Mucosa of gallbladder (tissue), 1 donor: ENCODE measurements at places on chromosomes 1 and 21.

- no peak for DNase-seq
Observed at GRCh38 chr21:35249636-35250035, 200.5 kb upstream of the RUNX1 start.

DNA sequence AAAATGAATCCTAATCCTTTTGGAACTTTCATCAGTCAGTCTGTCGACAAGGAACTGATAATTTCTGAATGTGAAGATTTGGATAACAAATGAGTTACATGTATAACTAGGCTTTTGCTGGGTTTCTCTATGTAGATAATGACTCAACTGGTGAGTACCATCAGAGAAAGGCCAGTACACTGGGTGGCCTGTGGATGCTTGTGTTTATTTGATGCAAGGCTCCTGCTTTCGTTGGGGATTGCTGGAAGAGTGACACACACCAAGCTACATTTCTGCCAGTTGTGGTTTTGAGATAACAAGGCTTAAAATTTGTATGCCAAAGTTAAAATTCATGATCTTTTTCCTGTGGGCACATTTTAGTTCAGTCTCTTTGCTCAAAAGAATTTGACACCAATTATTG is 115.7 kb upstream of the UBE2U start:
- no peak for DNase-seq

- DNase-seq: no peak
Observed at GRCh38 chr1:193516755-193517388, 330.5 kb upstream of the B3GALT2 start.

DNA sequence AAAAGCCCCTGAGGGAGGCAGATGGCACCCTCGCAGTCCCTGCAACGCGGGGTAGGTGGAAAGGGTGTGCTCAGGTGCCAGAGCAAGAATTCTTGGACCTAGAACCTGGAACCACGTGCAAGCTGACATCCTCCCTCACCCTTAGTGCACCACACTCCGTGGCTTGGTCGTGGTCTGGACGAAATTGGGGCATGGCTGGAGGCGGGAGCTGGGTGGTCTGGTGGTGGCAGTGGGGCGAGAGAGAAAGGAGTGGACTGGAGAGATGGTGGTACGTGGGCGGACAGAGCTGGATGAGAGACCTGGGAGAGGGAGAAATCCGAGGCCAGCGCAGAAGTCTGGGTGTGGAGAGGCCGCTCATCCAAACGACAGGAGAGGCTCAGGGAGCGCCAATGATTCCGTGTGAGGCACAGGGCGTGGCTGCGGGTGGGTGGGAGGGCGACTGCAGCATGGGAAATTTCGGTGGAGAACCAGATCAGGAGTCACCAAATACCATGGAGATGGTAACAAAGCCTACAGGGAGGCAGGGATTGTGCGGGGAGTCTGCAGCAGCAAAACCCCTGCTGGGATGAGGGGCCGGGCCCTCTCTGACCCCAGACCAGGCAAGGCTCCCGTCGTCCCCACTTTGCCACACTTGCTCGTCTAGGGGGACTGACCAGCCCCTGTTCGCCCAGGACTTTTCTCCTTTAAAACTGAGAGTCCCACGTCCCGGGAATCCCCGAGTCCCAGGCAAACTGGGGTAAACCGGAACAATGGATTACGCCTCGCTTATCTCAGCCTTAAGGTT is 31.9 kb downstream of the CDCP2 start:
- DNase-seq: no peak

DNA sequence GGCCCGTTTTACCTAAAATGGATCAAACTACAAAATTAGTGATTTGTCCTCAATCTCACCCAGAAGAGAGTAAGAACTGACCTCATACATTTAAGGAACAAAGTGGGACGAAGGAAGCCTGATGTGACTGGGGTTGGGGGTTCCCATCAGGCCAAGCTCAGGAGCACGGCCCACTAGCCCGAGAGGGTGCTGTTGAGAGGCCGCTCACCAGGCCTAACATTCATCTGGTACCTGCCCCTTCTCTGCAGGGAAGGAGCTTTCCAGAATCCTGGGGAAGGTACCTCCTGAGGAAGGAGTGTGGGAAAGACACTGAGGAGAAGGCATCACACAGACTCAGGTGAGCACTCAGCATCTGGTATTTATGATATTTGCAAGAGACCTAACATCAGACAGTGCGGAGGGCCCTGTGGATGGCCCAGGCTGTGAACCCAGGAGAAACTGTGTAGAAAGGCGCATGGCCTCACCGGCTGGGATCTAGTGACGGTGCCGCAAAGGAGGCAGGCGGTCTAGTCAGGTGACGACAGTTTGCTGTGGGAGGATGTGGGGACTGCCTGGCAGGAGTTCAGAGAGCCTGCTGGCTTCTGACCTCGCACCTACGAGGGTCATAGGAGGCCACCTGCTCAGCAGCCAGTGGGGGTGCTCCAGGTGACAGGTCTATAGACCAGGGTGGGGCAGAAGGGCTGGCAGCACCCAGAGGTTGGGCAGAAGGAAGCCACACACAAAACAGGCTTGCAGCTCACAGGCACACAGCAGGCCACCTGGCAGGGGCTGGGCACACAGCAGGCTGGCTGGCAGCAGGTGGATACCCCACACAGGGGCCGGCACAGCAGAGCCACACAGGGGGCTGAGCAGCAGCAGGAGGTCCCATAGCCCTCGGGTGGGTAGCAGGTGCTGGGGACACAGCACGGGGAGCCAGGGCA is 543 bp downstream of the KRTAP12-4 start:
- no peak for DNase-seq

DNA sequence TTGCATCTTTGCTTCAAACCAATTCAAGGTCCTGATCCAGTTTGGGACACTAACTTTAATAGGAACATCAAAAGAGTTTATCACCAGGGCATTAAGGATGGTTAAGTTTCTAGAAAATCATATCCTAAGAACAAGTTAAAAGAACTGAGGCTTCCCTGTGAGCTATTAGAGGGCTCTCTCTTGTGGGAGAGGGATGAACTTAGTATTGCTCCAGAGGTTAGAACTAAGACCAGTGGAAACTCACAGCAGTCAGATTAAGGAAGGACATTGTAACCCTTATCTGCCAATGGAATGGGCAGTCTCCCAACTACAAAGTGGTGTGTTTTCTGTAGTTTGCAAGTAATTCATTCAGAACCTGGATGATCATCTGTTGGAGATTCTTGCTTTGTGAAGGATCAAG is 36.8 kb downstream of the UBE2U start:
- no peak for DNase-seq

DNA sequence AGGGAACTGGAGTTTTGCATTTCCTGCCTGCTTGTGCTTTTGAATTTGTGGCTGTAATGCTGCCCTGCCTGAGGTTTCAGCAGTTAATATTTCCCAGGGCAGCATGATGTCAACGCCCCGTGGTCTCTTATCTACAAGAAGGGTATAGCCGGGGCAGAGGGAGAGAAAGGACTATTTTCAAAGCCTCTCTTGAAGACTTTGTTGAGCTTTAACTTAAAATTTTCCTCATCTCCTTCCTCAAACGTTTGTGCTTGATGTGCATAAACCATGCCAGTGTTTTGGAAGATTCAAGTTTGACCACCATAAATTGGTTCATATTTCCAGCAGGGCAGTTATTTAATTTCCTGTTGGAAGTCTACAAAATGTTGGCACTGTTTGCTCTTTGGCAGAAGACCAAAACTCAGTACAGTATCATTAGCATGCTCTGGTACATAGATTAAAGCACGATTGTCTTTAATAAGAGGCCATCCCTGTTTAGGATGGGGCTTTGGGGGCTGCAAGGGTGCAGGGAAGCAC is 43.4 kb downstream of the ROR1 start:
- DNase-seq: peak; percentile 53

- no peak for DNase-seq
Observed at GRCh38 chr1:222995620-222996309, 147.3 kb downstream of the TLR5 start.

DNA sequence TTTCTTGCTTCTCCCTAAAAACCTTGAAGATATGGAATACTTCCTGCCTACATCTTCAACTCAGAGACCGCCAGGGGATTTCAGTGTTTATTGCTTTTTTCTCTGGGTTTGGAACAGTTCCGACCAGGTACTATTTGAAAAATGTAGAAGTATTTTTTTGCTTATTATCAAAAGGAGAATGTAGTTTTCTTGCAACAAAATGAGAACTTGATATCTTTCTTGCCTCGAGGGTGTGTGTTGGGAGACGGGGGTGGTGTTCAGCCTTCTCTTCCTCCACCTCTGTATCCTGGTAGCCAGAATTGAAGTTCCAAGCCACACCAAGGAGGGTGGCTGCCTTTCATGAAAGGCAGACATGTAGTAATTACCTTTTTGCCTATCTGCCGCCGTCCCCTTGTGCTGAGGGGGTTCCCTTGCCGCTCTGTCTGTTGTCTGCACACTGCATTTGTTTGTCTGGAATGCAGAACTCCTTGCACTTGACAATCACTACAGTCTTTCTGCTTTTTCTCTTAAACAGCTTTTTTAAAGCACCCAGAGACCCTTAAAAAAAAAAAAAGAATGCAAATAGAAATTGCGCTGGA is 212.1 kb downstream of the PBX1 start:
- DNase-seq: no peak

GRCh38 chr1:47711848-47712492 is 274.1 kb downstream of the FOXD2 start:
- DNase-seq: no peak

DNA sequence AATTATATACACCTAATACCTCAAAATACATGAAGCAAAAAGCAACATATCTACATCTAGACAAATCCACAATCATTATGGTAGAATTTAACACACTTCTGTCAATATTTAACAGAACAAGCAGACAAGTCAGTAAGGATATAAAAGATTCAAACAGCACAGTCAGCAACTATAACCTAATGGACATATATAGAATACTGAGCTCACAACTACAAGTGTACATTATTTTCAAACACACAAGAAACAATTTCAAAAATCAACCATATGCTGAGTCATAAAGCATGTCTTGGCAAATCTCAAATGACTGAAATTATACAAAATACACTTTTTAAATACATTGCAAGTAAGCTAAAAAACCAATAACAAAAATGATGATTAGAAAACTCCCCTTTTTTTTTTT is 178.0 kb downstream of the TOMM20 start:
- no peak for DNase-seq

DNA sequence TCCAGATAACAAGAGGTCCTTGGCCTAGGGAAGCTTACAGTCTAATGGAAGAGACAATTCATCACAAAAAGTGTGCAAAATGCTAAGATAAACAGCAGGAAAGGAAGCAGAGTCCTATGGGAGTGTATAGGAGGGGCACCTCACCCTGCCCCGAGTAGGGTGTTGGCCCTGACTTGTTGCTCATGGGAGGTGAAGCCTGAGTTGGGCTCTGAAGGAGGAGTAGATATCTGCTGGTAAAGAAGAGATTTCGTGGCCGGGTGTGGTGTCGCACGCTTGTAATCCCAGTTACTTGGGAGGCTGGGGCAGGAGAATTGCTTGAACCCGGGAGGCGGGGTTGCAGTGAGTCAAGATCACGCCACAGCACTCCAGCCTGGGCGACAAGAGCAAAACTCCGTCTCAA is 18.6 kb upstream of the GPR37L1 start:
- DNase-seq: no peak

- no peak for DNase-seq
Observed at GRCh38 chr1:225872075-225872430, 10.1 kb downstream of the TMEM63A start.

- no peak for DNase-seq
Observed at GRCh38 chr21:39313042-39313570, 326 bp downstream of the BRWD1 start.

GRCh38 chr1:15639931-15640330 is 22.7 kb downstream of the DDI2 start:
- no peak for DNase-seq

DNA sequence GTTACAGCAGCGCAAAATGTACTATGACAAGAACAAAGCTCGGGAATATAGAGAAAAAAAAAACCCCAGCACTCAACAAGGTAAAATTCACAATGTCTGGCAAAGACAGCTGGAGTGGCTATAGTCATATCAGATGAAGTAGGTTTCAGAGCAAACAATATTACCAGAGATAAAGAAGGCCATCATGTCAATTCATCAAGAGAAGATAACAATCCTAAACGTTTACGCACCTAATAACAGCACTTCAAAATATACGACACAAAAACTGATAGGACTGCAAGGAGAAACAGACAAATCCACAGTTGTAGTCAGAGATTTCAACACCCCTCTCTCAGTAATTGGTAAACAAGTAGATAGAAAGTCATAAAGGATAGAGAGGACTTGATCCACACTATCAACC is 455.2 kb downstream of the PTPRU start:
- no peak for DNase-seq

DNA sequence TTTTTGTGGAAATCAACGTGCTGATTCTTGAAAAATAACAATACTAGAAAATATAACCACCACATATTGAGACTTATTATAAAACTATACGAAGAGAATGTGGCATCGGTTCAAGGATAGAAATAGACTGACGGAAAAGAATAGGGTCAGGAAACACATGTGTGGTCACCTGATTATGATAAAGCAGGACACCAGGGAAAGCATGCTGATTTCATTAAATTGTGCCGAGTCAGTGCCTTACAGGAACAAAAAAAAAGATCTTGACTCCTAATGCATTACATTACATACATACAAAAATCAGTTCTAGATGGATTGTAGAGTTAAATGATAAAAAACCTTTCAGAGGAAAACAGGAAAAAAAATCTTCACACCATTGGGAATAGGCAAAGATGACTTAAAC is 43.5 kb upstream of the SERPINC1 start:
- no peak for DNase-seq

DNA sequence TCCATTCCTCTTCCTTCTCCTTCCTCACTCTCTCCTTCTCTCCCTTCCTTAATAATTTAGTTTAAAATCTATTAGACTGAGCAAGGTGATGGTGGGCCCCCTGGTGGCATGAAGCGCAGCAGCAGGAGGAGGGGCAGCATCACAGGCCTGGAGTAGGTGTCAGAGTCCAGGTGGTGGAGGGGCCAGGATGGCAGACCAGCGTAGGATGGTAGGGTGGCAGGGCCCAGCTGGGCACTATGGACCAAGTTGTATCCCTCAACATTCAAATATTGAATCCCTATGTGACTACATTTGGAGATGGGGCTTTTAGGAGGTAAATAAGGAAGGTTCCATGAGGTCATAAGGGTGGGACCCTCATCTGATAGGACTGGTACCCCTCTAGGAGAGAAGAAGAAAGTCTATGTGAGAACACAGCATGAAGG is 61.0 kb downstream of the WDR4 start:
- DNase-seq: peak; percentile 66

- no peak for DNase-seq
Observed at GRCh38 chr21:28473530-28474220, 519.0 kb downstream of the LTN1 start.

GRCh38 chr1:152535774-152536173 is 21.5 kb downstream of the CRCT1 start:
- DNase-seq: no peak

GRCh38 chr1:94799206-94799605 is 21.0 kb upstream of the SLC44A3 start:
- no peak for DNase-seq

GRCh38 chr1:84096176-84096575 is 47.9 kb upstream of the PRKACB start:
- DNase-seq: no peak

DNA sequence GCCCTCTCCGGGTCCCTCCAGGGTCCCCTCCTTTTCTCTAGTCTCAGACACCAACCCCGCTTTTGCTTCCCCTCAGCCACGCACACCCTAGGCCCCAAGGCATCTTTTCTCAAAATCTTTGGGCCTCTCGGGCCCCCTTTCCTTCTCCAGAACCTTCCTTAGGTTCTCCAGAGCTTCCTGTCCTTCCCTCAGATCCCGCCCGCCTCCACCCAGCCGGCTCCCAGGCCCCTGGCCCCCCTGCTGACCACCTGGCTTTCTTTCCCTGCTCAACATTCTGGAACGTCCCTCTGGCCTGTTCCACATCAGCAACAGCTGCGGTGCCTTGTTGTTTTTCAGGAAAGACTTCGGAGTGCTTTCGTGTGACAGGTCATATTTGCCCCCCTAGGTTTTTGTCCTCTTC is 1.2 kb downstream of the ZDHHC18 start:
- no peak for DNase-seq

GRCh38 chr1:243756529-243756928 is 93.5 kb downstream of the AKT3 start:
- no peak for DNase-seq
